Testis (tissue), 5 donors: ENCODE measurements at places on chromosomes 12 and 14. TPM values are rescaled to one million over a fixed set of nuclear protein-coding genes. Genes with fewer than 3 reads are reported as not detected.

The PDE3A gene
- total RNA-seq = 4.8 TPM

The TGM1 gene
- 3.6 TPM for total RNA-seq

The MSI1 gene
- total RNA-seq = 7.4 TPM

The EPYC gene
- total RNA-seq = not detected

The SMCO2 gene
- total RNA-seq = 4.6 TPM
